Immature natural killer cell (primary cell): ENCODE measurements at places on chromosomes 7 and 10. TPM values are rescaled to one million over a fixed set of nuclear protein-coding genes. Genes with fewer than 3 reads are reported as not detected.

DNA sequence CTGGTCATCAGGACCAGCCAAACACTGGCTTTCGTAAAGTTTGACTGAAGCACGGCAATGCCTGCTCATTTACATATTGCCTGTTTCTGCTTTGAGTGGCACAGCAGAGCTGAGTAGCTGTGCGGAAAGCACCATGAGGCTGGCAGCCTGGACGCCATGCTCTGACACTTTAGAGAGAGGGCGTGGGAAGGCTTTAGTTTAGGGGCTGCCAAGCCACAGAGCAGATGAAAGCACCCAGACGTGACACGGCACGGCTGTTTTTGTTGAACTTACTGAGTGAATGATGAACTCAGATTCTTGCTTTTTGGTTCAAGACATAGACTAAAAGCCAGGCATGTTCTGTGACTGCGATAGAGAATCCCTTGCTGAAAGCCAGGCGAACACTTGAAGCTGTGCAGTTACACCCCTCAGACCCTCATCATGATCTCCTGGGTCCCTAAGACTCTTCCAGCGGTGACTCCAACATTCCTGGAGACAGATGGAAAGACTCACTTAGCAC is 182.1 kb downstream of the ZMYND11 start:
- no peak for DNase-seq

Gene PLAU
- not detected for polyA plus RNA-seq

GRCh38 chr7:50731703-50732582 is 50.8 kb downstream of the GRB10 start:
- no peak for DNase-seq

GRCh38 chr10:15427843-15428414 is 56.8 kb upstream of the FAM171A1 start:
- no peak for DNase-seq

Gene RAMP3
- not detected for polyA plus RNA-seq

DNA sequence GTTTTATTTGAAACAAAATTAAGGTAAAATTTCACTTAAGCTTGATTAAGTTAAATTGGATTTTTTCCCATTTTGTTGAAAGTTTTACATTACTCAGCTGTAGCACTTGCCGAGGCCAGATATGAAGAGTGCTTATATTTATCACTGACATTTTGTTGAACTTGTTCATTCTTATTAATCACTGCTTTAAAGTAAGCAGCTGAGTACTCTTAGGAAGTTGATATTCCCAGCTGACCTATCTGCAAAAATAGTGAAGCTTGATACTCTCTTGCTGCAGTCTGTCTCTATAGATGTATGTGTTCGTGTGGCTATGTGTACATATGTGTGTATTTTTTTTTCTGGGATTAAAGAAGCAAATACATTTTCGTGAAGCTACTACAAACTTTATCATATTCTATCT is 150.0 kb downstream of the SKAP2 start:
- no peak for DNase-seq

- DNase-seq = no peak
Observed at GRCh38 chr7:26891400-26892350, 27.3 kb upstream of the SKAP2 start.

DNA sequence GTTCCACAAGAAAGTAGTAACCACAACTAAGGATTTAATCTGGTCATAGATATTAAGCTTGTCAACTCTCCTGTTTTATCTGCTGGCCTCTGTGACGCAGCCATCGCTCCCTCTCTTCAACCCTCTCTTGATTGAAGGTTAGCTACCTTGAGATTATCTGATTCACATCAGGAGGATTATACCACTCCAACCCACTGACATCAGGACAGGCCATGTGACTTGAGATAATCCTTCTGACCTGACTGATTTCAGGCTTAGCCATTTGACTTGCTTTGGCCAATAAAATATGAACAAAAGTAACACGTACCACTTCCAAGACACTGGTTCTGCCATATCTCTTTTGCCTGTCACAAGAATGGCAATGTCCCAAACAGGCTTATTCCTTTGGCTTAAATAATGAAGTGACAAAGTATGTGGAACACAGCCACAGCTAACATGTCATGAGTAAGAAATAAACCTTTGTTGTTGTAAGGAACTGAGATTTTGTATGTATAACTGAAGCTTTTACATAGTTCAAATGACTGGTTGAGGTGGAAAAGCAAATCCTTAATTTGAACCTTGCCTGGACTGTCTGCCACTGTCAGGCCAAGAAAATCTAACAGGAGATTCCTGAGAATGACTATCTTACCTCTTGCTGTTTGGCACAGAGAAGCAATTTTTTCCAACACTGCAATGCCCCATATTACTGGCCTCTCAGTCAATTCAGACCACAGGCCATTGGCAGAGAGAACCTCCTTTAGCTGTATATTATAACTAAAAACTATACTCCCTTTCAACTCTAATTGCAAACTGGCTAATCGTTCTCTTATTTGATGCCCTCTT is 13.9 kb downstream of the ZNF438 start:
- no peak for DNase-seq

Gene AKR1C4
- not detected for polyA plus RNA-seq

DNA sequence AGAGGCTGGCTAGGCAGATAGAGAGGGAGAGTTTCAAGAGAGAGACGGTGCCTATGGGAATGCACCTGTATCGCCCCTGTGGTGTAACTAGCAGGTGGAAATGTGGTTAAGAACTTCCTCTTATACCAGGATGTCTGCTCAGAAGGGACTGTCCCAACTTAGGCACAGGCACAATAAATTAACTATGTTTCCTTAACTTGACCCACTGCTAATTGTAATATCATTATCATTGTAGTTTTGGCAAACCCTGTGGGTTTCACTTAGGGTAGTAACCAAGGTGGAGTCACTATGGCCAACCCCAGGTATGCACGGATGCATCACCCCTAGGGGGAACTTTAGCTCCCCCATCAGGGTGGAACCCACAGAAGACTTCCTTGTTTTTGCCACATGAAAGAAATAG is 455.7 kb downstream of the DGKB start:
- DNase-seq = no peak

DNA sequence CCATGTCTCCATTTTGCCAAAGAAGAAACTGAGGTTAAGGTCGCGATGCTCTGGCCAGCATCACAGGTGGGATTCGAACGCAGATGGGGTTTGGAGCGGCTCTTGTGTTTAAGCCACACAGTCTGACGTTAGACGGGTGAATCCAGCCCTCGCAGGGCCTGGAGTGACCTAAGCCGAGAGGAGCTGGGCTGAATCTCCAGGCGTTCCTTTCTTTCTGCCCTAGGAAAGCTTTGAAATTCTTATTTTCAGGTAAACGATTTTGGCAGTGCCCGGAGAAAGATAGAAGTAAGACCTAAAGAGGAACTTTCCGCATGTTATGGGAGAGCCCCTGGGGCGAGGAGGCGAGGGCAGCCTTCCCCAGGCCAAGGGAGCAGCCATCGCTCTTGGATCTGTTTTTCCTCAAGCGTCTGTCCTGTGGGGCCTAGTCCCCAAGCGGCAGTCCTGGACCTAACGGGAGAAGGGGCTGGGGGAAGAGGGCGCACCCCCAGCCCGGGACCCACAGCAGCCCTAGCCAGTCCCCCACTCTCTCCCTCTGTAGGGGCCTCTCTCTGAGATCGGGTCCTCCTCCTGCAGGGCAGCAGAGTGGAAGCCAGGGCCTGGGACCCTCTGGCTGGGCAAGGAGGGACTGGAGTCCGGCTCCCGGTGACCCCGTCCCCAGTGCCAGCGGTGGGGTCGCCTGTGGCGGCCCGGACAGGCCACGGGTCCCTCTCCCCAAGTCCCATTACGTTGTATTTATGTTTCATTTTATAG is 8.9 kb upstream of the LBX1 start:
- DNase-seq = no peak

GRCh38 chr7:55105952-55106351 is 87.1 kb downstream of the EGFR start:
- DNase-seq = no peak

Gene ZNF425
- not detected for polyA plus RNA-seq

Gene PRSS37
- polyA plus RNA-seq = not detected

Gene MOSPD3
- 27.0 TPM for polyA plus RNA-seq

GRCh38 chr10:82400841-82401240 is 525.8 kb downstream of the NRG3 start:
- DNase-seq = no peak

GRCh38 chr7:105002-105401 is 87.4 kb upstream of the FAM20C start:
- no peak for DNase-seq

DNA sequence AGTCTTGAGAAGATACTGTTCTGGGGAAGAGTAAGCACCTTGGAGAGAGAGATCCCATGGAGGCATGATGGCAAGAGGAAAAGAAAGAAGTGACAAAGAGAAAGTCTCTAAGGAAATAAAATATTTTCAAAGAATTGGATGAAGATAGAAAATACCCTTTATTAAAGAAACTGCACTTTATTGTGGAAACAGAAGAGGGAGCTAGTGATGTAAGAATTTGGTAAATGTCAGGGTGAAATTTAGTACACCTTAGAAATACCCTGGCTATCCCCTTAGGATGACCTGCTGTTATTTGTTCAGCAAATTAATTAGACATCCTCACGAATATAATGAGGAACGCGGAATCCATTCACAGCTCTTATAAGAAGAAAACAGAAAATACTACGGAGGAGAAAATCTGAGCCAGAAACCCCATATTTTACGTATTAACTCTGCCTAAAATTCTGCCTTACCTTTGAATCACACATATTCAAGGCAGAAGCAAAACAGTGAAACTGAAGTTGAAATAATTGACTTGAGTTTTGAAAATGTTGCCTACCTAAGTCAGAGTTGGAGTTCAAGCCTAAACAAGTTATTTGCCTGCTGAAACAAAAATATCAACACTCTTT is 90.7 kb downstream of the TFPI2 start:
- DNase-seq = no peak

Gene SGPL1
- polyA plus RNA-seq = 19.8 TPM

DNA sequence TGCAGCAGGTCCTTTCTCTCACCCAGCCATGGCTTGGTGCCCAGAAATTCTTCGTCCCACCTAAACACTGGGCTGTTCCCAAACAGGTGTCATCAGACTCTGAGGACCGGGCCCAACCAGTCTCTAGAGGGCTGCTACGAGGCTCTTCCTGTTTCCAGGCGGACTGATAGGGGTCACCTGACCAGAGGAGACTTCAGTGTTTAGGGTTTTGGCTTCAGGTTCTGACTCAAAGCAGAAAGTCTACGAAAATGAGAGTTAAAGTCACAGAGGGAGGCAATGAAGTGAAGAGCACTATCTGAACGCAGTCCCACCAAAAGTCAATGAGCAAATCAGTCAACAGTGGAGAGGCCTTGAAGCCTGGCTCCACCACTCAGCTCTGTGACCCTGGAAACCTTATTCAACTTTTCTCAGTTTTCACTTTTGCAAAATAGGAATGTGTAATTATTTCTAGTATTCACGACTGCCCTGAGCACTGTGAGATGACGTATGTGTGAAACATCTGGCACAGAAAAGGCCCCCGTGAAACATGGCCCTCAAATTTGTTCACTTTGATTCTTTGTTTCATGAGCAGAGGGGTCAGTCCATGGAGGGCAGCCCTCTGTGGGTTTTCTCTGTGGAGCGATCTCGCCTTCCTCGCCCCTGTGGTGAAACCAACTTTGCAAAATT is 189.9 kb upstream of the PDE1C start:
- no peak for DNase-seq

- DNase-seq = no peak
Observed at GRCh38 chr7:137996871-137997270, 5.0 kb downstream of the CREB3L2 start.

DNA sequence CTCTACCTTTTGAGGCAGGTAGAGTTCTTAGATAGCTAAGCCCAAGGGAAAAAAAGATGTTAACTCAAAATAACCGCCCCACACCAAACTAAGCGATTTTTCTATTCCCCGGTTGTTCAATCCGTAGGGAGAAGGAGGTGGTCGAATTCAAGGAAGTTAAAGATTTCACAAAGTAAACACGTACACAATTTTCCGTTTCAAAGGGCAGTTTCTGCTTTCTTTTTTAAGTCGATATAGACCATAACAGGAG is 842 bp downstream of the KBTBD2 start:
- DNase-seq = no peak

Gene DLX6
- not detected for polyA plus RNA-seq

- DNase-seq = no peak
Observed at GRCh38 chr10:127041552-127041951, 136.3 kb downstream of the DOCK1 start.

Gene BICC1
- 0.11 TPM for polyA plus RNA-seq

GRCh38 chr7:123939784-123940183 is 14.7 kb downstream of the SPAM1 start:
- DNase-seq = no peak

Gene FKBP6
- not detected for polyA plus RNA-seq

Gene FAM237B
- polyA plus RNA-seq = not detected

- DNase-seq = no peak
Observed at GRCh38 chr7:137957887-137958286, 44.0 kb downstream of the CREB3L2 start.

DNA sequence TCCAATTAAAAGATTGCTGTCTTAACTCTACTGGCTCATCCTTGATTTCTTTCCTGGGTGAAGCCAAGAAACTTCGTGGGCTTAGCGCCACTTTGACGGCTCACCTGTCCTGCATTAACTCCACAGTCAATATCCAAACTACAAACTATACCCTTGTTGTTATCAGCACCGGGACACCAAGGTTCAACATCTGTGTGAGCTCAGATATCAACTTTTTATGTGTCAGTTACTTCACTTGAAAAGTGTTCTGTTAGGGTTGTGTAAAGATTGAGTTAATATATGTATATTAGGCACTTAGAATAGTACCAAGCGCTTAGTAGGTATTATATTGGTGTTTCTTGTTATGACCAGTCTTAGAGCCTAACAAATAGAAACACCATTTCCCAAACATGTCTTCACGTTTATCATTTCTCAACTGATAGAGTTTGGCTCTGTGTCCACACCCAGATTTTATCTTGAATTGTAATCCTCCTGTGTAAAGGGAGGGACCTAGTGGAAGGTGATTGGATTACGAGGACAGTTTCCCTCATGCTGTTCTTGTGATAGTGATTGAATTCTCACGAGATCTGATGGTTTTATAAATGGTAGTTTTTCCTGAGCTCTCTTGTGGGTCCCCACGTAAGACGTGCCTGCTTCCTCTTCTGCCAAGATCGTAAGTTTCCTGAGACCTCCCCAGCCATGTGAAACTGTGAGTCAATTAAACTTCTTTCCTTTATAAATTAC is 19.0 kb upstream of the ST8SIA6 start:
- DNase-seq = no peak

- DNase-seq = no peak
Observed at GRCh38 chr7:156220078-156220605, 407.9 kb upstream of the SHH start.

DNA sequence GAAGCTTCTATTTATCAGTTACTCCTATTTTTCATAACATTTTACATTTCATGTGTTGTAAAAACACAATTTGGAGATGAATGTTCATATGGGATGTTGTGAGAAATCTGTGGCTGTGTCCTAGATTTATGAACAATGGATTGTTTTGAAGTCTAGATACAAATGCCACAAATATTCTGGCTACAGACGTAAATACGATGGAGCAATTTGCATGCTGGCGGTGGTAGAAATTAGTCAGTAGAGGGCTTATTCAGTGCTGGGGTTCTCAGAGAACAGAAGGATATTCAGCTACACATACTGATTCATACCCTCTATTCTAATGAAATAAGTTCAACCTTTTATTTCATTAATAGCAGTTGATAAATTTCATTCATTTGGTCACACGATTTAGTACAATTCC is 48.8 kb downstream of the PLPP4 start:
- DNase-seq = no peak

Gene HOGA1
- polyA plus RNA-seq = not detected
